Transverse colon (tissue), 4 donors: ENCODE measurements at places on chromosomes 5 and 9. TPM values are rescaled to one million over a fixed set of nuclear protein-coding genes. Genes with fewer than 3 reads are reported as not detected.
A peak's percentile ranks its signal among the peaks of the same experiment; 100 is the strongest.

SLC2A6 gene
- total RNA-seq: 3.5 TPM

DNA sequence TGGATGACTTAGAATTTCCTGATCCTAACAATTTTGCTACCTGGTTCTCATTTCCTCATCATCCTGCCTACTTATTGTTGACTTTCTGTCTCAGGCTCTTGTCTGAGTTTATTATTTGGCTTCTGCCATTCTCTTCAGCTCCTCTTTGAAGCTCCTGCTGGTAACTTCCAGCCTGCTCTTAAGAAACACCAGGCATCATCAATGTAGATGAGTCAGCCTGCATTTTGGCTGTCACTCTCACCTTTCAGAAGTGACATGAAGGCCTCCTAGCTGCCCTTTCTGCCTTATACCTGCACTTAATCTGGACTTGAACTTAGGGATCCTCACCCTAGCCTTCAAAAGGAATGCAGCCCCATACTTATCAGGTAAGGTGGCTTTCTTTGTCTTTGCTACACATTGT, 551.8 kb upstream of the ZNF608 start:
- H3K4me1 ChIP-seq: no peaks in the 10 kb centered on the region
- H3K27me3 ChIP-seq: no peaks in the 10 kb centered on the region
- H3K4me3 ChIP-seq: no peak overlapping the region
- no peak for DNase-seq
- H3K27ac ChIP-seq: no peak overlapping the region
- no peaks in the 10 kb centered on the region for H3K36me3 ChIP-seq

DNA sequence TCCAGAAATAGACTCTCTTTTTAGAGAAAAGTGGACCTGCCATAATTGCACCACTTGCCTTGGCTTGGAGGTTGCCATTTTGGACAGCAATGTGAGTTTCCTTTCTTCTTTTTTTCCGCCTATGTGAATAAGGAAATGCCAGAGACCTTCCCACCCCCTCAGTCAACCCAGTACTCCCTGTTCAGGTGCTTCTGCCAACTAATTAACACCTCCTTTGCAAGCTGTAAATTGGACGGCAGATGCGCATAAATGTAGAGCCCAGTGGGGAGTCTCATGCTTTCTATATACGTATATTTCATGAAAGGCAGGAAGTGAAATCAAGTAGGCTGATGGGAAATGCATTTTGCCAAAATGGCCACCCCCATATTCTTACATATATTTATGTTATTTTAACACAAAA, 269.8 kb upstream of the RFX3 start:
- H3K4me3 ChIP-seq: no peak overlapping the region
- H3K27ac ChIP-seq: no peak overlapping the region
- H3K4me1 ChIP-seq: no peaks in the 10 kb centered on the region
- no peaks in the 10 kb centered on the region for H3K27me3 ChIP-seq

DNA sequence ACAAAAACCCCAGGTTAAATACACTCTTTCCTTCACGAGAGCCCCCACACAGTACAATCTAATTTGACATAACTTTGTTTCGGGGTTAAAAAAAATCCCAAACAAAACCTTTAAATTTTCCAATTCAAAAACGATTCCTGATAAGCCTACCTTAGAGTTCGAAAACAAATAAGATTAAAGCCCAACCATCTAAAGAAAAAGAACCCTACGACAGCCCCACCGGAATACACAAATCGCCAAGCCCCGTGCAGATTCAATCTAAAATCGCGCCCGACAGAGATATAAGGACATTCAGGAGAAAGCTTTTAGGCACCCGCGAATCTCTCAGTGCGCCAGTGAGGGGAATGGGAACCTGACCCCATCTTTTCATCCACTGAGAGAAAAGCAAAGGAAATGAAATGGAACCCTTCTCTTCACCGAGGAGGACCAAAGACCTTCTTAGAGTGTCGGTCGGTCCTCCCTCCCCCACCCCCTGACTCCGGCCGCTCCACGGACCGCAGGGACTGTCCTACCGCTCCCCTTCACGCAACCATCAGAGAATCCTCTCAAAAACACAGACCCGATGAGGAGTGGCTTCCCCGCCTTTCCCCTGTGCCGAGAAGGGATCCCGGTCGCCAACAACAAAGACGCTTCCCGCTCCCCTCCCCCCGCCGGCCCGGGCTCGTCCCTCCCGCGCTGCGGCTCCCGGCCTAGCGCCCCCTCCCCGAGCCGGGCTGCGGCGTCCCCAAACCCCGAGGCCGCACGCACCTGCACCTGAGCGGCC, 925 bp downstream of the ABHD17B start:
- no peaks in the 10 kb centered on the region for H3K27me3 ChIP-seq
- peak overlapping the region; percentile 82 for H3K4me3 ChIP-seq
- H3K36me3 ChIP-seq: no peaks in the 10 kb centered on the region

EGFL7 gene
- total RNA-seq: 20.2 TPM

DNA sequence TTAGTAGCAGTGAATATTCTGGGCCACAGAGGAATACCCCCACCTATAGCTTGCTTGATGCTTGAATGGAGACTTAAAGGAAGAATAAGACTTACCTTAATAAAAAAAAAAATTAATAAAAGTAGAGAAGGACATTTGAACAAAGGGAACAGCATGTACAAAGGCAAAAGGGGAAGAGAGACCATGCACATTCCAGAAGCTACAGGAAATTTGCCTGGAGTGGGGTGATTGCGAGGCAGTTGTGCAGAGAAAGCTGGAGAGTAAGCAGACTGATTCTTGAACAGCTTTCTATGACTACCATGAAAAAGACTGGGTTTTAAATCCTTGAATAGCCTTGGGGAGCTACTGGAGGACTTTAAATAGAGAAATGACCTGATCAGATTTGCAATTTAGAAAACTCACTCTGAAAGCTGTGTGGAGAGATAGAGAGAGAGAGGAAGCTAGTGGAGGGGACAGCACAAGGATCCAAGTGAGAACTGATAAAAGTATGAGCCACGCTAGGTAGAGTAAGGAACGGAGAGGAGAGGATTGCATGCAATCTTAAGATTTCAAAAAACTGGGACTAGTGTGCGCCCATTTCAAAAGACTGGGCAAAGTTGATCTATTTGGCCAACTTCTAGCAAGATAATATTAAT, 12.5 kb upstream of the SSBP2 start:
- no peaks in the 10 kb centered on the region for H3K4me1 ChIP-seq
- no peak overlapping the region for H3K4me3 ChIP-seq
- DNase-seq: no peak
- H3K27ac ChIP-seq: no peak overlapping the region
- H3K36me3 ChIP-seq: no peaks in the 10 kb centered on the region

OR1J2 gene
- not detected for total RNA-seq

DNA sequence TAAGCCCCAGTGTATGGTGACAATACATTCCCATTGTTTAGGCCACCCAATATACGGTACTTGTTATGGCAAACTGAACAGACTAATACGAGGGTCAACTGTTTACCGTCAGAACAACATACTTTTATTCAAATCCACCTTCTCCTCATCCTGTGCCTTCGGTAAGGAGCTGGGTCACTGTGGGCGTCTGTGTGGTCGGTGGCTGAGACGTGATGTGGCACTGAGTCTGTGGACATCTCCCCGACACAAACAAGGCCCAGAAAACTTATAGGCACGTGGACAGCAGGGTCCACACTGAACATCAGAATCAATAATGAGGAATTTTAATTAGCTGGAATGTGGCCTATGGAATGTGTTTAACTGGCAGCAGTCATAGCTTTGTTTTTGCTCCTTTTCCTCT, 154.3 kb upstream of the IRX2 start:
- H3K27ac ChIP-seq: no peak overlapping the region
- no peak overlapping the region for H3K4me3 ChIP-seq
- H3K36me3 ChIP-seq: no peaks in the 10 kb centered on the region
- DNase-seq: no peak
- no peaks in the 10 kb centered on the region for H3K4me1 ChIP-seq

GRCh38 chr5:179331591-179332375, 13.5 kb downstream of the ADAMTS2 start:
- no peaks in the 10 kb centered on the region for H3K27me3 ChIP-seq
- H3K4me3 ChIP-seq: no peak overlapping the region
- no peak overlapping the region for H3K27ac ChIP-seq
- DNase-seq: no peak

DNA sequence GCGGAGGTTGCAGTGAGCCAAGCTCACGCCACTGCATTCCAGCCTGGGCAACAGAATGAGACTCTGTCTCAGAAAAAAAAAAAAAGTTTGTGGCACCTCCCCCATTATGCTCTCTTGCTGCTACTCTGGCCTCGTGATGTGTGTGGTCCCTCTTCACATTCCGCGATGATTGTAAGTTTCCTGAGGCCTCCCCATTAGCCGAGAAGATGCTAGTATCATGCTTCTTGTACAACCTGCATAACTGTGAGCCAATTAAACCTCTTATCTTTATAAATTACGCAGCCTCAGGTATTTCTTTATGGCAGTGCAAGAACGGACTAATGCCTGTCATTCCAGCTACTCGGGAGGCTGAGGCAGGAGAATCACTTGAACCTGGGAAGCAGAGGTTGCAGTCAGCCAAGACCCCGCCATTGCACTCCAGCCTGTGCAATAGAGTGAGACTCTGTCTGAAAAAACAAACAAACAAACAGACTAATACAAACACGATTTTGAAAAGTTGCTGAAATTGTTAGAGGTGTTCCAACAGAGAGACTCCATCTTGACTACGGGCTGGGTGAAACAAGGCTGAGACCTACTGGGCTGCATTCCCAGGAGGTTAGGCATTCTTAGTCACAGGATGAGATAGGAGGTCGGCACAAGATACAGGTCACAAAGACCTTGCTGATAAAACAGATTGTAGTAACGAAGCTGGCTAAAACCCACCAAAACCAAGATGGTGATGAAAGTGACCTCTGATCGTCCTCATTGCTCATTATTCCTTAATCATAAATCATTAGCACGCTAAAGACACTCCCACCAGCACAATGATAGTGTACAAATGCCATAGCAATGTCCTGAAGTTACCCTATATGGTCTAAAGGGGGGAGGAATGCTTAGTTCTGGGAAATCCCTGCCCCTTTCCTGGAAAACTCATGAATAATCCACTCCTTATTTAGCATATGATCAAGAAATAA, 8.3 kb upstream of the AFF4 start:
- no peaks in the 10 kb centered on the region for H3K36me3 ChIP-seq
- no peak for DNase-seq
- no peaks in the 10 kb centered on the region for H3K4me1 ChIP-seq
- no peaks in the 10 kb centered on the region for H3K27me3 ChIP-seq
- H3K27ac ChIP-seq: no peak overlapping the region
- no peak overlapping the region for H3K4me3 ChIP-seq

- H3K27me3 ChIP-seq: no peaks in the 10 kb centered on the region
- no peak overlapping the region for H3K27ac ChIP-seq
- H3K4me1 ChIP-seq: no peaks in the 10 kb centered on the region
- DNase-seq: no peak
Measured at GRCh38 chr9:17472126-17472525, 106.7 kb upstream of the SH3GL2 start.

- H3K4me1 ChIP-seq: peaks cover 38% of the 10 kb centered on the region
- peaks cover 22% of the 10 kb centered on the region for H3K27me3 ChIP-seq
- DNase-seq: peak; percentile 59
- peak overlapping the region; percentile 81 for H3K27ac ChIP-seq
- H3K4me3 ChIP-seq: peak overlapping the region; percentile 40
- H3K36me3 ChIP-seq: no peaks in the 10 kb centered on the region
Measured at GRCh38 chr5:139696894-139697658, 48.9 kb downstream of the CXXC5 start.
